ENCODE measurements at places on chromosomes 3 and 15.

DNA sequence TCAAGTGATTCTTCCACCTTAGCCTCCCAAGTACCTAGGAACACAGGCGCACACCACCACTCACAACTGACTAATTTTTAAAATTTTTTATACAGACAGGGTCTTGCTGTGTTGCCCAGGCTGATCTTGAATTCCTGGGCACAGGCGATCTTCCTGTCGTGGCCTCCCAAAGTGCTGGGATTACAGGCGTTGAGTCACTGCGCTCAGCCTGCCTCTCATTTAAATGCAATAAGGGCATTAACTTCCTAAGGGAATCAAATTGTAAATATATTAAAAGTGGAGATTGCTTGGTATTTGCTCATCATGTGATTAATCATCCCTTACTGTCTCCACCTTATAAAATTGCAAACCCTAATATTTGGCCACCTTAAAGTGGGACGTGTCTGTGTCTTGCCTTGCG is 65.2 kb downstream of the PGPEP1L start:
- no peak for DNase-seq

DNA sequence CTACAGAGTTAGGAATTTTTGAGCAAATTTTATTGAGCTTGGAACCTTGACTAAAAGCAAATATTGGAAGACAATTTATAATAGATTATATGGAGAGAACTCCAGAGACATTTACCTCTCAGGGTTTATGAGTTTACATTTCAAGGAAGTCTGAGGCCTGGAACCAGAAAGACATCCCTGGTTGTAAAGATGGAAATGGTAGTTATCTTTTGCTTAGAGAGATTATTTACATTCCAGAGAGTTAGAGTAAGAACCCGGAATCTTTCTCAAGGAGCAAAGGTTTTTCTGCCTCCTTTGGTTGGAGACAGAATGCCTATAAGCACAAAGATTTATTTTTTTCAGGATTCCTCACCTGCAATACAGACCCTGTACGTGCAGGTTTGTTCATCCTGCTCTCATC is 458.1 kb downstream of the TBL1XR1 start:
- DNase-seq = no peak

DNA sequence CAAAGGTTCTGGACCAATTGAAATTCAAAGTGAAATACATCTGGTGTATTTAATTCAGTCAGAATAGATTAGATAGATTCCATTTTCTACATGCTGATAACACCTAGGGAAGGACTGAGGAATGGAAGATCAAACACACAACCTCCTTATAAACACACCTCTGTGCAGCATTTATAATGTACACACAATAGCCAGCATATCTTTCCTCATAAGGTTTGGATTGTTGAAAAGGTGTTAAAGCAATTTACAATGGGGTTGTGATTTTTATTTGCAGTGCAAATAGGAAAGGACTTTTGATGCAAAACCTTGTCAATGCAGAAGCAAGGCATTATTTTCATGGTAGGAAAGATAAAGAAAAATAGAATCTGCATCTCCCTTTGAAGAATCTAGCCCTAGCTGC is 448.9 kb upstream of the KCNMB2 start:
- no peak for DNase-seq

GRCh38 chr15:63554337-63554927 is 42.8 kb upstream of the FBXL22 start:
- no peak for DNase-seq
